ENCODE measurements at places on chromosomes 7 and 10.

DNA sequence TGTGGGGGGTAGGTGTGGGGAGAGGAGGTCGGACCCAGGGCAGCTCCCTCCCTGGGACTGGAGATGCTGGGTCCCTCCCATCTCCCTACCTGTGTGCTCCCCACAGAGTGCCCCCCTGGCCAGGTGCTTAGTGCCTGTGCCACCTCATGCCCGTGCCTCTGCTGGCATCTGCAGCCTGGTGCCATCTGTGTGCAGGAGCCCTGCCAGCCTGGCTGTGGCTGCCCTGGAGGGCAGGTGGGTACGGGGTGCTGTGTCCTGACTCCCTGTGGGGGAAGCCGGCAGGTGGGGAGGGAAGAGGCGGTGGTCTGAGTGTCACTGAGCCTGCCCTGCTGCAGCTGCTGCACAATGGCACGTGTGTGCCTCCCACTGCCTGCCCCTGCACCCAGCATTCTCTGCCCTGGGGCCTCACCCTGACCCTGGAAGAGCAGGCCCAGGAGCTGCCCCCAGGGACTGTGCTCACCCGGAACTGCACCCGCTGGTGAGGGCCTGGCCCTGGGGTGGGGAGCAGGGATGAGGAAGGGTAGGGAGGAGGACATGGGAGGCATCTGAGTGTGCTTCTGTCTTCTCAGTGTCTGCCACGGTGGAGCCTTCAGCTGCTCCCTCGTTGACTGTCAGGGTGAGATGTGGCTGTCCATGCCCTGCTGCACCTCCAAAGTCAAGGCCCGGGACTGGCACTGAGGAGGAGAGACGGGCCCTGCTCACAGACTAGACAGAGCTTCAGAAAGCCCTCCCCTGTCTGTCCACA lies 11.7 kb upstream of the ZNF862 start:
- DNase-seq, result no peak

DNA sequence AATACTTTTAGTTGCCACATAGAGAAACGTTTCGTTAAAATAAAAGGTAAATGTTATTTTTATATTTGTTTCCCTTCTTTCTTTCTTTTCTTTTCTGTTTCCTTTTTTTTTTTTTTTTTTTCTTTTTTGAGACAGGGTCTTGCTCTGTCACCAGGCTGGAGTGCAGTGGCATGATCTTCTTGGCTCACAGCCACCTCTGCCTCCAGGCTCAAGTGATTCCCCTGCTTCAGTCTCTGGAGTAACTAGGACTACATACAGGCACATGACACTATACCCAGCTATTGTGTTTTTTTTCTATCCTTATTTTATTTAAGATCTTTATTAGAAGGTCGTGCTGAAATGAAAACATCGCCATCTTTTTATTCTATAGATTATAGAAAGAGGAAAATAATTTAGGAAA lies 661.8 kb upstream of the MBL2 start:
- no peak for DNase-seq

GRCh38 chr7:106068538-106068961 lies 43.6 kb downstream of the SYPL1 start:
- no peak for DNase-seq

GRCh38 chr7:17405786-17406185 lies 107.3 kb downstream of the AHR start:
- no peak for DNase-seq

DNA sequence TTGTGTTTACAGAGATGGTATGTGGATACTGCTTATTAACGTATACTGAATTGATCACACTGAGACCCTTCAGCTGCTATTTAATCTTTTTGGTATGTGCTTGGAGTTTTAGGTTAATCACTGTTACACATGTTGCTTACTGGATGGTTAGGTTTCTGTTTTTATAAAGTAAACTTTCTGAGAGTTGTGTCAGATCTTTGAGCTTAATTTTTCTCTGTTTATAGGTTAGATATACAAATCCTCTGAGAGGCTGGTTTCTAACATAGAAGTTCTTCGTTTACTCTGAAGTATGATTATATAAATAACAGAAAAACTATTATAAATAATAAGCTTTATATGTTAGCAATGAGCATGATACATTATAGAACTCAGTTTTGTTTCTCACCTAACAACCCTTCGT lies 123.1 kb downstream of the NSUN6 start:
- no peak for DNase-seq

GRCh38 chr10:107847620-107848019 lies 683.1 kb upstream of the SORCS1 start:
- no peak for DNase-seq

DNA sequence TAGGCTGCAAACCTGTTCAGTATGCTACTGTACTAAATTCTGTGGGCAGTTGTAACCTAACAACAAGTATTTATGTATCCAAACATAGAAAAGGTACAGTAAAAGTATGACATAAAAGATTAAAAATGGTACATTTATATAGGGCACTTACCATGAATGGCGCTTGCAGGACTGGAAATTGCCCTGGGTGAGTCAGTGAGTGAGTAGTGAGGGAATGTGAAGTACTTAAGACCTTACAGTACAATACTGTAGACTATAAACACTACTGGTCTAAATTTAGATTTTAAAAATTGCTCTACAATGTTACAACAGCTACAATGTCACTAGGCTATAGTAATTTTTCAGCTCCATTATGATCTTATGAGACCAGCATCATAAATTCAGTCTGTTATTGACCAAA lies 146.0 kb upstream of the GNAI1 start:
- DNase-seq, result no peak

DNA sequence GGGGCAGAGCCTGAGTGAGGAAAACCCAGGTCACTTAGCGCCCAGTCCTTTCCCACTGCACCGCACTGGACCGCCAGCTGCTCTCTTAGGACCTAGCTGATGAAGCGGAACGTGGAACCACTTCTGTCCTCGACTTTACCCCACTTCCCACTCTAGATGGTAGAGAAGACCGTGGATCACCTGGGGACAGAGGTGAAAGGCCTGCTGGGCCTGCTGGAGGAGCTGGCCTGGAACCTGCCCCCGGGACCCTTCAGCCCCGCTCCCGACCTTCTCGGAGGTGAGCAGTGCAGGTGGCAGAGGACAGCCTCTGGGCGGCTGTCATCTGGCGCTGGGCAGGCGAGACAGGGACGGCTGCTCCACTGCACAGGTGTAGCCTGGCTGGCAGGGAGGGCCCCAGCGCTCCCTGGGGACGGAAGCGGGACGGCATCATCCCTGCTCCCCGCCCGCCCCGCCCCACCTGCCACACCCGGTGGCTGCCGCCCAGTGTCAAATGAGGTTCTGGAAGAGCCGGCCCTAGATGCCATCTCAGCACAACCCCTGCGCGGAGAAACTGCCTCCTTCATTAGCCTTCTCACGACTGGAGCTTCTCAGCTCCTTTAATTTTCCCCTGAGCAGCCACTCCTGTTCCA lies 11.7 kb downstream of the PLAC9 start:
- DNase-seq, result no peak

DNA sequence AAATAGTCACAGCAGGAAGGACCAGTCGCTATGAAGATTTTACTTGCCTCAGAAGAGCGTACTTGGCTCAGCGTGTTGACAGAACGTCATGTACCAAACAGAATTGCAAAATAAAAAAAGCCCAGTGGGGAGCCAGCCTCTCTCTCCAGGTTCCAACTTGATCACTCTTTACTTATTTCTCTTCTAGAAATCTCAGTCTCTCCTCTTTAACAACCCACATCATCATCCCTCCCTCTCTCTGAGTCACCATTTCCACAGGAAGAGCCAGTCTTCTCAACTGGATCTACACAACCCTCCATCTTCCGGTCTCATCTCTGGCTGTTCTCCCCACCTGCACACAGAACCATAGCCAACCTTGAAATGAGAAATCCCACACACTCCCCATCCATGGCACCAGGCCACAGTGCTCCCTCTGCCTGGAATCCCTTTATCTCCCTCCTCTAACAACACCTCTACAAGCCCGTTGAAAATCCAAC lies 718.3 kb downstream of the GRID1 start:
- no peak for DNase-seq

DNA sequence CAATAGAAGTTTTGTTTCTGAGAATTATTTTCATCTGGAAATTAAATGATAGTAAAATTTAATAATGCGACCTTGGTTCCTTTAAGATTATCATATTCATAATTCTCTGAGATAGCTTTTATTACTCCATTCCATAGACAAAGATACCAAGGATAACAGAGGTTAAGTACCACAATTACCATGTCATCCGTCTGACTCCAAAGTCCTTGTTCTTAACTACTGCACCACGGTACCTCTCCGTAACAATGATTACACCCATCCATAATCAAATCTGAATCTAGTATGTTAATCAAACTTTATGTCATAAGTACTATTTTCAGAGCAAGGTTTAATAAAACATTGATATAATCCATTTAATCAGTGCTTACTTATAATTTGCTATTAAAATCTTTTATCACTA lies 8.4 kb downstream of the ZDHHC6 start:
- DNase-seq, result no peak

- DNase-seq, result no peak
Observed at GRCh38 chr10:69413221-69413865, 3.4 kb downstream of the TACR2 start.

DNA sequence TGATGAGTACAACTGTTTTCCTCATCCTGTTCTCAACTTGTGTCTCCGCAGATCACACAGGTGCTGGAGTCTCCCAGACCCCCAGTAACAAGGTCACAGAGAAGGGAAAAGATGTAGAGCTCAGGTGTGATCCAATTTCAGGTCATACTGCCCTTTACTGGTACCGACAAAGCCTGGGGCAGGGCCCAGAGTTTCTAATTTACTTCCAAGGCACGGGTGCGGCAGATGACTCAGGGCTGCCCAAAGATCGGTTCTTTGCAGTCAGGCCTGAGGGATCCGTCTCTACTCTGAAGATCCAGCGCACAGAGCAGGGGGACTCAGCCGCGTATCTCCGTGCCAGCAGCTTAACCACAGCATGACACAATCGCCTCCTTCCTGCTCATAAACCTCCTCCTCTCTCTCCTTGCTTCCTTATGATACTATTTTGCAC lies 126.7 kb upstream of the PRSS58 start:
- DNase-seq, result no peak

DNA sequence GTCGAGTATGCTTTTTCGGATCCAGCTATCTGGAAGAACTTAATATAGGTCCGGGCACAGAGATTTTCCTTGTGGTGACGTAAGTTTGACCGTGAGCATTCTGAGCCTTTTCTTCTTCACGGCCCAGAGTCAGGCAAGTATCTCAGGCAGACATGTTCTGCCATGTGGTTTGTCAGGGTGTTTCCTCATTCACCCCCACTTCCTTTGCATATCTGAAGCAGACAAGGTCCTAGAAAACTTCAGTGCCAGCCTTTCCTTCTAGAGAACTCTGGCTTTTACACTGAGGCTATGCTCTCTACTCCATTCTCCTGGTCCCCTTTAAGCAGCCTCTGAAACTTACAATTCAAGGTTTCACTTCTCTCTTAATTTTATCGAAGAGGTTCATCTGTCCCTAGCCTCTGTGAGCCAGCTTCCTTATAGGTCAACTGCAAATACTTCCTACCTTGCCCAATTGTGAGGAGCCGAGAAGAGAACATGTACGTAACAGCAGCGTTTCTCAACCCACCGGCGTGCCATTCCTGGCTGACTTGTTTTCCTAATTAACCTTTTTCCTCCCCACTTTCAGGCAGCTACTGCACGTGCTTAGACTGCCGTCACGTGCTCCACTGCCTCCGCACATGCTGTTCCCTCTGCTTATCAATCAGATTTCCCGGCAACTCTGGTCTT lies 47.3 kb downstream of the CDCA7L start:
- no peak for DNase-seq

GRCh38 chr7:100471021-100471420 lies 7.0 kb upstream of the SPACDR start:
- DNase-seq, result no peak

- DNase-seq, result no peak
Observed at GRCh38 chr10:35384265-35384868, 48.1 kb downstream of the CCNY start.

DNA sequence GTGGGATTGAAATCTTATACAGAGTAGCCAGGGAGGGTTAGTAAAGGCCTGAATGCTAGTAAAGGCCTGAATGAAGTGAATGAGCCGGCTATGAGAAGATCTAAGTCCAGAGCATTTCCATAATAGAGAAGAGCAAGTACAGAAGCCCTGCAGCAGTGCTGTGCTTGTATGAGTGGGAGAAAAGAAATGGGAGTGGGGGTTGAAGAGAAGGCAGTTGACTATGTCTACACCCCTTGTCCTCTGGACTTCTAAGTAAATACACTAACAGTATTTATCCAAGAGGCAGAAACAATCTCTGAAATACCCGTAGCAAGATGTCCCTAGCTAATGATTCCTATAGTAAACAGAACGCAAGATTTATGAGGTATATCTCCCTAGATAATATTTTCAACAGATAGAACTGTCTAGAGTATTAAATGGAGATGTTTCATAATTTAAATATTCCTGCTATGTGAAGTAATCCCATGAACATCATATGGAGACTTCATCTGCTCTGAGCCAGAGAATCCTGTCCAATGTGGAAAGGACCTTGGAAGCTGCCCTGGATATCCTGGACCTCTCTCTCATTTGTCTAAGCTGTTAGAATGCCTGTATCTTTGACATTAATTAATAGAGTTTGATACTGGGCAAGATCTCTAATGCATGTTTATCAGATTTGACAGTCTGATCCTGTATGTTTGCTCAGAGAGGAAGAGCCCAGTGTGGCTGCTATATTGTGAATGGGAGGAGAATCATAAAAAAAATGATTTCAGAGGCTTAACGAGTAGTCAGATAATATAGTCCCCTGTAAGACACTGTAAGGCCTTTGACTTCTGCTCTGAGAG lies 171.6 kb downstream of the LRRN3 start:
- no peak for DNase-seq

- no peak for DNase-seq
Observed at GRCh38 chr7:81525841-81526240, 244.0 kb downstream of the HGF start.

GRCh38 chr10:60008816-60009215 lies 102.5 kb upstream of the CCDC6 start:
- DNase-seq, result no peak

DNA sequence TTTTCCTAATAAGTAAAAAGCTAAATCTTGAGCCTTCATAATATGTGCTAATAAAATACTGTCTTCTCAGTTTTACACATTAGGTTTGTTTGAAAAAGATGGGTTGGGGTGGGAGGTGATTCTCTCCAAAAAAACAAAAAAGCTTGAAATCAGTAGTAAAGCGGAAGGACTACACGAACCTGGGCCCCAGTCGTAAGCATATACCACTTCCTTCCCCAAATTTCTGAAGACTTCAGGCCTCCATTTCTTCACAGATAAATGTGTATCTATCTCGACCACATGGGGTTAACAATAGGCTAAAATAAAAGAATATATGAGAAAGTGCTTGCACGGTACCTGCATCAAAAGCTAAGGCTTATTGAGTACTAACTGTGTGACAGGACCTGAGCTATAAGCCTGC lies 51.6 kb upstream of the PAX2 start:
- no peak for DNase-seq

GRCh38 chr10:126199221-126199998 lies 188.9 kb downstream of the ADAM12 start:
- DNase-seq, result no peak
